ENCODE measurements at places on chromosomes 5 and 9.

- DNase-seq, result no peak
Observed at GRCh38 chr5:174183701-174184100, 138.2 kb downstream of the NSG2 start.

- no peak for DNase-seq
Observed at GRCh38 chr5:133896873-133897272, 71.6 kb downstream of the C5orf15 start.

- no peak for DNase-seq
Observed at GRCh38 chr9:36789886-36790285, 217.2 kb downstream of the MELK start.

GRCh38 chr5:142192286-142193113 is 83.9 kb downstream of the NDFIP1 start:
- no peak for DNase-seq

GRCh38 chr5:167785106-167785505 is 506.3 kb upstream of the WWC1 start:
- no peak for DNase-seq

Measured in stimulated activated CD8-positive, alpha-beta memory T cell treated with anti-CD3 and anti-CD28 coated beads, Interleukin-15, amount 100 ng/mL, for 48 hours (primary cell).